ENCODE measurements at places on chromosomes 7 and 10.

DNA sequence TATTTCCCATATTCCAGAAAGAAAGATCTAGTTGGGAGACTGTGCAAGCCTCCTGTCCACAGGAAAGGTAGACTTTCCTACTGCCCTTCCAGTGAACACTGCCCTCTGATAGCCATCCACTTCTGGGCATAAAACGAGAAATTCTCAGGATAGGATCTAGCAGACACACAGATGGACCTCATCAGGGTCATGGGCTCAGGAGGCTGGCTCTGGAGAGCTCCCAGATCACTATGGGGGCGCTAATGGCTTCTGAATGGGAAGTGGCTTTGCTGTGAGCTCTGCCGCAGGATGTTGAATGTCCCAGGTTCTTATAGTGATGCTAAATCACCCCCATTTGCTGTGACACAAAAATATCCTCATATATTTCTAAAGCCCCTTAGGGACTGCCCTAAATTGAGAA is 77.1 kb downstream of the SVIL start:
- no peak for DNase-seq

- DNase-seq: no peak
Observed at GRCh38 chr7:44469461-44470134, 20.9 kb downstream of the NUDCD3 start.

DNA sequence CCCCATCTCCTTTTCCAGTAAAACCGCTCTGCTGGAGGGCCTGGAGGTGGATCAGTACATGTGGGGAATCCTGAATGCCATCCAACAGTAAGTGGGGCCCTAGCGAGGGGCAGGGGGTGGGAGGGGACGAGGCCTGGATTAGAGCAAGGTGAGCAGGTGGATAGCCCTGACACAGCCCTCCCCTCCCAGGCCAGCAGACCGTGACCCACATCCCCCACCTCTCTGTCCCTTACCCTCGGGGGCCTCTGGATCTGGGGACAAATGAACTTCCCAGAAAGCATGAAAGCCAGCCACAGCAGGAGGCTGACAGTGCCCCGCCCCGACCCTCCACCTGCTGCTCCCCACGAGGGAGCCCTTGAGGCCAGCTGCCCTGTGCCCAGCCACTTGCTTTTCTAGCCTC is 41.8 kb upstream of the PPIF start:
- no peak for DNase-seq

GRCh38 chr7:99146979-99147378 is 3.1 kb upstream of the SMURF1 start:
- no peak for DNase-seq

- DNase-seq: no peak
Observed at GRCh38 chr7:46955531-46955930, 626.4 kb downstream of the TNS3 start.

GRCh38 chr7:93115796-93116195 is 2.0 kb downstream of the SAMD9 start:
- no peak for DNase-seq

GRCh38 chr7:101891936-101892640 is 74.7 kb downstream of the CUX1 start:
- DNase-seq: no peak

Measured in Ammon's horn (tissue), 1 donor.